K562 (cell line): ENCODE measurements at places on chromosomes 4 and X. TPM values are rescaled to one million over a fixed set of nuclear protein-coding genes. Genes with fewer than 3 reads are reported as not detected.

GRCh38 chr4:99572527-99573240 lies 1.9 kb upstream of the MTTP start:
- DNase-seq, result no peak
- H3K4me1 ChIP-seq, result no peaks in the 10 kb centered on the region
- H3K36me3 ChIP-seq, result no peaks in the 10 kb centered on the region

- no peak for DNase-seq
- no peaks in the 10 kb centered on the region for H3K36me3 ChIP-seq
- H3K27ac ChIP-seq, result no peak overlapping the region
These were observed 93.2 kb upstream of the MAPK10 start for GRCh38 chr4:86452924-86453531.

DNA sequence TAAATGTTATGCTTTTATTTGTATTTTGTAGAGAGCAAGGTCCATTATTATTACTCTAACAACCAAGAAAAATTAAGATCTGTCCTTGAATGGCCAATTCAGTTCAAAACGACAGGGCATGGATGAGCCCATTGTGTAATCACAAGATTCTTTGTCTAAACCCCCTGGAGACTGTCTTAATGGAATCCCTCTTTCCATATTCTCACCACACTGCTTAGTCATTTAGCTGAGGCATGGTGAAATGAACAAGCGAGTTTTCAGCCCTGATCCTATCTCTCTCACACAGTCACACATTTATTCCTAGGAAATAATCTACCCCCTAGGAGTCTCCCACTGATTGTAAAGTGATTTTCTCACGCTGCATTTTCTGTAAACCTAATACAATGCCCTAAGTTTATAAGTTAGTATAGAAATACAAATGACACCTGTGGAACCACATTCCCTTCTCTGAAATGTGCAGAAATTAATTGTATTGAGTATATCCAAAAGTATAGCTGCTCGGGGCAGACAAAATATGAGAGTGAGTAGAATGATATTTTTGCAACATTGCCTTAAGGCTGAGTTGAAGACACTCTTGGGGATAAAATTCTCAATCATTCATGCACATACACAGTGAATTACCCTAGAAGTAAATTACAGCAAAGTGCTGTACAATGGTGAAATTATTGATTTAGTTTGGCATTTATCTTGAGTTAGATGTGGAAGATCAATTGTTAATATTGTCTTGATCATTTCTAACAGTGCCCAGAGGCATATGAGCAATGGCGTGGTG lies 119.7 kb upstream of the PCDH7 start:
- H3K4me3 ChIP-seq, result no peak overlapping the region
- no peaks in the 10 kb centered on the region for H3K4me1 ChIP-seq
- no peak for DNase-seq

DNA sequence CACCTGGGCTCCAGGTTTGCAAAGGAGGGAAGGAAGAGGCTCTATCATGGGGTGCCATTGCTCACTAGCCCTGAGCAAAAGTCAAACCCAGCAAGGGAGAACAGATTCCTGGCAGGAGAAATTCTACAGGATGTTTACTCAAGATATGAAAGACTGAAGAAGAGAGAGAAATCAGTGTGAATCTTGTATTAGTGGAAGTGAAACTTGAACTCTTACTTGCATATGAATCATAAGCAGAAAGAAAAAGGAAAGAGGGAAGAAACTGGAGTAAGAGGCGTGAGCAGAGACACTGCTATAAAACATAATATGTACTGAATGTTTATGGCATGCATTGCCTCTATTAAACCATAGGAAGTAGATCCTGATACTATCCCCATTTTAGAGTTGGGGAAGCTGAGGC lies 60.9 kb downstream of the C4orf46 start:
- DNase-seq, result no peak
- no peak overlapping the region for H3K27ac ChIP-seq
- H3K36me3 ChIP-seq, result no peaks in the 10 kb centered on the region
- H3K27me3 ChIP-seq, result no peaks in the 10 kb centered on the region

- peaks cover 2% of the 10 kb centered on the region; the same call in 1 of the 3 replicates for H3K27me3 ChIP-seq
- no peak overlapping the region for H3K27ac ChIP-seq
- DNase-seq, result no peak
These were observed 19.8 kb upstream of the CCDC149 start for GRCh38 chr4:24932515-24933225.

- H3K27ac ChIP-seq, result peak overlapping the region; percentile 48; the same call in 2 of the 3 replicates
- H3K27me3 ChIP-seq, result no peaks in the 10 kb centered on the region
- H3K4me1 ChIP-seq, result no peaks in the 10 kb centered on the region
- H3K4me3 ChIP-seq, result no peak overlapping the region
- no peak for DNase-seq
- H3K36me3 ChIP-seq, result no peaks in the 10 kb centered on the region
These were observed 3.7 kb upstream of the HDAC8 start for GRCh38 chrX:72576141-72576894.

DNA sequence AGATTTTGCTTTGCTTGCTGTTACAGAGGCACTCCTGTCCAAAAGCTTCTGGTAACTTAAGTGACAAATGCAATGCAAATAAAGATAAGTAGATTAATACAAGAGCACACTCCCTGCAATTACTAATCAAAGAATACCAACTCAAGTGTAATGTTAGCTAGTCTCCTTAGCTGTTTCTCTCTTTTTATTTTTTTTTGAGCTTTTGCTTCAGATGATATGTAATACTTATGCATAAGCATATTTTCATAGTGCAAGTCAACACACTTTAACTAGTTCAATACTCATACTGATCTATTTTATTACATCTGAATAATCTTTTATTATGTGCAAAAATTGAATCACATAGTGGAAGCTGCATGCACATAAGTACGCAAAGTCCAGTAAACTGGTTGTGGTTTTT lies 2.7 kb downstream of the SLC7A11 start:
- no peaks in the 10 kb centered on the region for H3K27me3 ChIP-seq
- peaks cover 26% of the 10 kb centered on the region for H3K4me1 ChIP-seq
- peak overlapping the region; percentile 69 for H3K4me3 ChIP-seq

GRCh38 chr4:48015216-48015615 lies 1.3 kb downstream of the CNGA1 start:
- no peak overlapping the region for H3K27ac ChIP-seq
- no peak for DNase-seq
- H3K4me3 ChIP-seq, result no peak overlapping the region
- peaks cover 16% of the 10 kb centered on the region for H3K27me3 ChIP-seq
- no peaks in the 10 kb centered on the region for H3K36me3 ChIP-seq

- H3K36me3 ChIP-seq, result no peaks in the 10 kb centered on the region; the same call in 2 of the 3 replicates
- DNase-seq, result no peak
- no peak overlapping the region for H3K27ac ChIP-seq
- no peaks in the 10 kb centered on the region for H3K27me3 ChIP-seq
These were observed 23.7 kb downstream of the ACSL1 start for GRCh38 chr4:184801781-184802696.

GRCh38 chr4:76199664-76200211 lies 13.9 kb downstream of the SCARB2 start:
- no peaks in the 10 kb centered on the region for H3K27me3 ChIP-seq
- H3K27ac ChIP-seq, result no peak overlapping the region
- H3K36me3 ChIP-seq, result no peaks in the 10 kb centered on the region
- H3K4me1 ChIP-seq, result peaks cover 4% of the 10 kb centered on the region; the same call in 1 of the 2 replicates
- no peak overlapping the region for H3K4me3 ChIP-seq

GRCh38 chrX:119579414-119579813 lies 5.1 kb downstream of the UBE2A start:
- H3K4me3 ChIP-seq, result no peak overlapping the region
- H3K27ac ChIP-seq, result no peak overlapping the region
- no peak for DNase-seq
- peaks cover 31% of the 10 kb centered on the region; the same call in 2 of the 3 replicates for H3K36me3 ChIP-seq

- no peak for DNase-seq
- no peaks in the 10 kb centered on the region for H3K36me3 ChIP-seq
- no peaks in the 10 kb centered on the region for H3K4me1 ChIP-seq
These were observed 53.6 kb upstream of the SPANXB1 start for GRCh38 chrX:140948827-140949226.

GRCh38 chrX:155216940-155217440 lies 730 bp downstream of the VBP1 start:
- H3K27ac ChIP-seq, result peak overlapping the region; percentile 98
- no peaks in the 10 kb centered on the region for H3K27me3 ChIP-seq
- no peak for DNase-seq
- peak overlapping the region; percentile 80 for H3K4me3 ChIP-seq

DNA sequence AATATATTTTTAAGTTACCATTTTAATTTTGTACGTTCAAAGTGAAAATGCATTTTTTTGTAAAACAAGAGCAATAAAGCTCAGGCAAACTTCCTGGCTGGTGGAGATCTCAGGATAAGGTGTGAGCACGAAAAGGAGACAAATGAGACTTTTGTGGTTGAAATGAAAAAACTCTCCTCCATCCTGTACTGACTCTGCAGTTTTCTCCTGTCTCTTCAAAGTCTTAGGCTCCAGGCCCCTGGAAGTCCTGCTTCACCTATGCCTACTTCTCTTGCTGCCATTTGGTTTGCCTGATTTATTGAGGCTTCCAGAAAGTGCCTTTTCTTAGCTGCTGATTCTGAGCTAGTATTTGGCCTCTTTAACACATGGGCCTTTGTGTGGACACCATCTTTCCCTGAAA lies 77.7 kb downstream of the MAML3 start:
- DNase-seq, result no peak
- no peaks in the 10 kb centered on the region; the same call in 1 of the 2 replicates for H3K27me3 ChIP-seq
- no peak overlapping the region for H3K4me3 ChIP-seq
- no peaks in the 10 kb centered on the region for H3K4me1 ChIP-seq
- H3K36me3 ChIP-seq, result no peaks in the 10 kb centered on the region
- H3K27ac ChIP-seq, result no peak overlapping the region

DNA sequence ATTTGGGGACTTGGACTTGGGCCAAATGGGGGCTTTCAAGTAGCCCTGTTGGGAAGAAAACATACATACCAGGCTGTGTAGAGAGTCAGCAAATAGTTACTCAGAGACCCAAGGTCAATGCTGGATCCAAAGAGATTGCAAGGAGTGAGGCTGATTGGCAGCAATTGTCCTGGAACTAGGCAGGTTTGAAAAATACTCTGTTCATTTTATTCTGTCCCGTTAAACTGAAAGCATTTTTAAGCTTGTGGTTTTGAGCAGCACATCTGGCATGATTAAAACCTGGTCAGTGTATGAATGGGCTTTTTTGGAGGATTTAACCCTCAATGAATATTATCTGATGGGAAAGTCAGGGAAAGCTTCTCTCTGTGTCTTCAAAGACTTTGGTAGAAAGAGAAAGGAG lies 294.3 kb upstream of the BOD1L1 start:
- H3K27ac ChIP-seq, result no peak overlapping the region
- H3K4me3 ChIP-seq, result no peak overlapping the region
- no peaks in the 10 kb centered on the region for H3K27me3 ChIP-seq
- no peaks in the 10 kb centered on the region for H3K4me1 ChIP-seq
- H3K36me3 ChIP-seq, result no peaks in the 10 kb centered on the region

DNA sequence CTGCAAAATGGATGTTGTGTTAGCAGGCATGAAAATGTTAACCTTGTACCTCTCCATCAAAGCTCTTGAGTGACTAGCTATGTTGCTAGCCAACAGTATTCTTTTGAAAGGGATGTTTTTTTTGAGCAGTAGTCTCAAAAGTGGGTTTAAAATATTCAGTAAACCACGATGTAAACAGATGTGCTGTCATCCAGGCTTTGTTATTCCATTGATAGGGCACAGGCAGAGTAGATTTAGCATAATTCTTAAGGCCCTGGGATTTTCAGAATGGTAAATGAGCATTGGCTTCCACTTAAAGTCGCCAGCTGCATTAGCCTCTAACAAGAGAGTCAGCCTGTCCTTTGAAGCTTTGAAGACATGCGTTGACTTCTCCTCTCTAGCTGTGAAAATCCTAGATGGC lies 18.4 kb downstream of the FGF2 start:
- no peaks in the 10 kb centered on the region for H3K27me3 ChIP-seq
- DNase-seq, result no peak
- H3K4me3 ChIP-seq, result no peak overlapping the region
- H3K4me1 ChIP-seq, result peaks cover 2% of the 10 kb centered on the region; the same call in 1 of the 3 replicates

GRCh38 chr4:137685357-137685756 lies 153.1 kb upstream of the PCDH18 start:
- H3K4me1 ChIP-seq, result no peaks in the 10 kb centered on the region
- no peak overlapping the region for H3K4me3 ChIP-seq
- no peaks in the 10 kb centered on the region for H3K27me3 ChIP-seq
- H3K36me3 ChIP-seq, result no peaks in the 10 kb centered on the region

Gene LETM1
- 105 and 109 TPM in 2 replicates for total RNA-seq

Gene SSX1
- total RNA-seq, result 128 and 137 TPM in 2 replicates

Gene HSFX2
- total RNA-seq, result 0.11 TPM in 1 of 2 replicates, not detected in the other

Gene CT45A7
- total RNA-seq, result 0.44 TPM in 1 of 2 replicates, not detected in the other

Gene NAAA
- 5.4 and 7.5 TPM in 2 replicates for total RNA-seq

Gene RTL9
- total RNA-seq, result 0.16 and 0.31 TPM in 2 replicates

Gene SLIT2
- 6.0 and 6.3 TPM in 2 replicates for total RNA-seq

Gene TBX22
- not detected in 2 replicates for total RNA-seq

Gene TEX13B
- 0.20 TPM in 1 of 2 replicates, not detected in the other for total RNA-seq

Gene DMRTC1B
- not detected in 2 replicates for total RNA-seq
